SJSA1 (cell line): ENCODE measurements at places on chromosomes 6 and 20. TPM values are rescaled to one million over a fixed set of nuclear protein-coding genes. Genes with fewer than 3 reads are reported as not detected.
A peak's percentile ranks its signal among the peaks of the same experiment; 100 is the strongest.

GRCh38 chr6:12844284-12845223, 128.0 kb downstream of the PHACTR1 start:
- DNase-seq, result peak; percentile 22

DNA sequence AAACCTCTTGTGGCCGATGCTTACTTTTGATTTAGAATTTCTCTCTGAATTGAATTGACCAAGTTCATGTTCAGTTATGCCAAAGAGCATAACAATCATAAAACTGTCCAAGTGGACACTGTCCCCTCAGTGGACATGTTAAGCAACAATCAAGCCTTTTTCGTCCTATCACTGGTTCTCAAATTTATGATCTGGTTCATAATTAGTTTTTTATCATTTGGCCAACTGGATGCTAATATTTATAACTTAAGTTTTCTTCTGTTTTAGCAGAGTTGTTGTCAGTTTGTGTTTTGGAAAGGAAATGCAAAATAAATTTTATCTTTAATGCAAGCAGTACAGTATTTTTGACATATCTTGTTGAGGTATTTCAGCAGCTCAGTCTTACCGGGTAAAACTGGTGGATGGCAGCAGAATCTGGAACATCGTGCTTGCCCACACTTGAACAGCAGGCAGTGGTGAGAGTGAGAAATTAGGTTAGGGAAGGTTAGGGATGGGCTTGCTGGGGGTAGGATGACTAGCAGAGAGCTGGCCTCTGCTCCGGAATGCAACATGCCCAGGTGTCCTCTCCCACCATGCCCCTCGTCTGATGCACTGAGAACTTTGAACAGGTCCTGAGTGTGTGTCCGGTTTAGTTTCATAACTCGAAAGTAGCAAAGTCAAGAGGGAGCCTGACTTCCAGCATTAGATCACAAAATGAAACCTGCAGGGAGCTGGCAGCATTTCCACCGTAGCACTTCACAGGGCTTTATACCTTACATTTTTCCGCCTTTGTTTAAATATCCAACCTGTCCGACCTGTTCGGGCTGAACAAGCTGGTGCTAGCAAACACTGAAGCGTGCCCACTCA, 93.1 kb downstream of the RREB1 start:
- DNase-seq, result no peak

GRCh38 chr20:17733767-17734304, 34.1 kb downstream of the BANF2 start:
- no peak for DNase-seq

ABRACL gene
- total RNA-seq, result 33.6 and 36.2 TPM in 2 replicates

GRCh38 chr6:160386869-160387530, 38.8 kb downstream of the SLC22A3 start:
- DNase-seq, result no peak

DNA sequence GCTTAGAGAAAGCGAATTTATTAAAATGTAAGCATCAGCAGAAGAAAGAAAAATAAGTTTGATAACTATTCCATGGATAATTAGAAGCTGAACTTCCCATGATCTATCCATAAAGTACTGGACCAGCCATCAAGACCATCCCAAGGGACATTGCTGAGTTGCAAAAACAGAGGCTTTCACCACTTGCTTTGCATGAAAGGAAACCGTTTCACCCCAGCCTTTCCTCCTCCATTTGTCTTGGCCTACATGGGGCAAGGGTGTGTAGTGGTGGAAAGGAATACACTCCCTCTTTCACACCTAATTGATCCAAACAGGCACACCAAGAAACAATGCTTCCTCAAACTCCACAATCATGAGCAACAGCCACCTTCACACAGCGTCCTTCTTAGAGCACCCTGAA, 10.4 kb downstream of the HIVEP2 start:
- no peak for DNase-seq

THBS2 gene
- total RNA-seq, result not detected in 2 replicates

HSPA12B gene
- total RNA-seq, result not detected in 2 replicates

GRCh38 chr6:20169119-20169557, 43.1 kb downstream of the MBOAT1 start:
- no peak for DNase-seq

DNA sequence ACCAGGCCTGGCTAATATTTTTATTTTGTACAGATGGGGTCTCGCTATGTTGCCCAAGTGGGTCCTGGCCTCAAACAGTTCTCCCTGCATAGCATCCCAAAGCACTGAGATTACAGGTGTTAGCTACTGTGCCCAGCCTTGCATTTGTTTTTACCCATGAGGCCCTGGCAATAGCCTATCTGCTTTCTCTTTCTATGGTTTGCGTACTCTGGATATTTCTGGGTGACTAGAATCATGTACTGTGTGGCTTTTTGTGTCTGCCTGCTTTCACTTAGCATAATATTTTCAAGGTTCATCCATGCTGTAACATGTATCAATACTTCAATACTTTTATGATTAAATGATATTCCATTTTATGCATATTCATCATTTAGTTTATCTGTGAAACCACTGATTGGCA, 451.7 kb downstream of the GRIK2 start:
- DNase-seq, result no peak

DNA sequence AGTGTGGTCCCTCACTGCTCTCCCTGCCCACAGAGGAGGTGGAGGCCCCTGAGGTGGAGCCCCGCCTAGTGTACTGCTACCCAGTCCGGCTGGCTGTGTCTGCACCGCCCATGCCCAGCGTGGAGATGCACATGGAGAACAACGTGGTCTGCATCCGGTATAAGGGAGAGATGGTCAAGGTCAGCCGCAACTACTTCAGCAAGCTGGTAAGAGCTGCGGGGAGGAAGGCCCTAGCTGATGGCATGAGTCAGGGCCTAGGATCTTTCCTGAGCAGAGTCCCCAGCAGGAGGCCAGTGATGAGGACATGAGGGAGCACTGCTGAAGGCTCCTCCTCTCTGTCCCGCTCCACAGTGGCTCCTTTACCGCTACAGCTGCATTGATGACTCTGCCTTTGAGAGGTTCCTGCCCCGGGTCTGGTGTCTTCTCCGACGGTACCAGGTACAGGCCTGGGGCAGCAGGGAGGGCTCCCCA, 11.2 kb downstream of the PCIF1 start:
- DNase-seq, result no peak

DNA sequence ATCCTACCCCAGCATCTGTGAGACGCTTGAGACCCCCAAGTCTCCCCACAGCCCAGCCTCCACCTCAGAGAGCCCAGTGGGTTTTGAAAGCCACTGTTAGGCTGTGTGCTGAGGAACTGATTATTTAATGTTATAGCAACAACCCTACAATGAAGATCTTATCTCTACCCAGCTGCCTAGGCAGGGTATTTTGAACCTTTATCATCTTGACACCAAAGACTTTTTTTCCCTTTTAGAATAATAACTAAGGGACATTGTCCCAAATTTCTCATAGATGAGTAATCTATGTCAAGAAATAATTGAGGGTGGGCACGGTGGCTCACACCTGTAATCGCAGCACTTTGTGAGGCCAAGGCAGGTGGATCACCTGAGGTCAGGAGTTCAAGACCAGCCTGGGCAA, 26.2 kb downstream of the HM13 start:
- no peak for DNase-seq

KHDC1L gene
- total RNA-seq, result not detected in 2 replicates

DNA sequence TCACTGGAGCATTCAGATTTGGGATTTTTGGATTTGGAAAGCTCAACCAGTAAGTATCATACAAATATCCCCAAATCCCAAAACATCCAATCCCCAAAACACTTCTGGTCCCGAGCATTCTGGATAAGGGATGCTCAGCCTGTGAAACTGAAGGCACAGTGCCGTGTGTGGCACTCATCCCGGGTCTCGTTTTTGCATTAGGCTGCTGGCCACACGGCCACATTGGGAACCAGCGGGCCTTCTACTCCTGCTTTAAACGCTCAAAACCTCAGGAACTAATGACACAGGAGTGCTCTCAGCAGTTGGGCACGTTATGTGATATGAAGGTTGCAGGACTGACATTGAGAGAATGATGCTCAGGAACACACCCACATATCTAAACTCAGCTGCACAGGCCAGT, 35.6 kb downstream of the PSMG4 start:
- no peak for DNase-seq
